ENCODE measurements at places on chromosomes 6 and 20.

GRCh38 chr20:33640287-33640686 lies 21.8 kb upstream of the C20orf144 start:
- no peak for DNase-seq

- DNase-seq: no peak
These were observed 108.6 kb downstream of the DLL1 start for GRCh38 chr6:170182093-170182780.

GRCh38 chr6:125718109-125718508 lies 31.3 kb upstream of the HEY2 start:
- no peak for DNase-seq

GRCh38 chr6:29938746-29939508 lies 3.4 kb upstream of the HLA-A start:
- no peak for DNase-seq

DNA sequence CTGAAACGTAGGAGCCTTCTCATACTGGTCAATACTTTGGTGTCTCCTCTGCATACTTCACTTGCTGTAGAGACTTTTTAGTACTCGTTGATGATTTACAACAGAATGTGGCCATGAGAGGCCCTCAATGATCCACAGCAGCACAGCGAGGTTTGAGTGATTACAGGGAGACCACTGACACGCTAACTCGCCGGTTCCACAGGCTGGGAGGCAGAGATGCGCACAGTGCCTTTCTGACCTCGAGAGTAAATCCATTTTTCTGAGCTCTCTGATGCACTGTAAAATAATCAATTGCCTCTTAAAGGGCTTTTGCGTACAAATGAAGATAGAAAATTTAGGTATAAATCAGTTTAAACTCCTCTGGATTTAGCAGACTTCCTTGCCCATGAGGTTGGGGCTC lies 56.2 kb upstream of the TBC1D7 start:
- DNase-seq: no peak

GRCh38 chr6:14707971-14708465 lies 537.9 kb upstream of the JARID2 start:
- DNase-seq: no peak

- DNase-seq: no peak
These were observed 206.6 kb downstream of the TFAP2B start for GRCh38 chr6:51025082-51025777.

GRCh38 chr20:47487175-47487917 lies 14.3 kb upstream of the NCOA3 start:
- DNase-seq: no peak

DNA sequence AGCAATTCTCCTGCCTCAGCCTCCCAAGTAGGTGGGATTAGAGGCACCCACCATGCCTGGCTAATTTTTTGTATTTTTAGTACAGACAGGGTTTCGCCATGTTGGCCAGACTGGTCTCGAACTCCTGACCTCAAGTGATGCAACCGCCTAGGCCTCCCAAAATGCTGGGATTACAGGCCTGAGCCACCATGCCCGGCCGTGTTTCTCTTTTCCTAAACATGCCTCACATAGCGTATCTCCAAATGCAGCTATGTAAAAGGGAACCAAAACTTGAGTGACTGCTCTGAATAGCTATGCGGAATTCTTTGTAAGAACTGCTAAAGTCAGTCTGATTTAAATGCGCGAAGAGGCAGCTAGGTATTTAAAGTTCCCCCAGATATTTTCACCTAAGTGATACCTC lies 20.5 kb downstream of the BPIFA2 start:
- DNase-seq: no peak

DNA sequence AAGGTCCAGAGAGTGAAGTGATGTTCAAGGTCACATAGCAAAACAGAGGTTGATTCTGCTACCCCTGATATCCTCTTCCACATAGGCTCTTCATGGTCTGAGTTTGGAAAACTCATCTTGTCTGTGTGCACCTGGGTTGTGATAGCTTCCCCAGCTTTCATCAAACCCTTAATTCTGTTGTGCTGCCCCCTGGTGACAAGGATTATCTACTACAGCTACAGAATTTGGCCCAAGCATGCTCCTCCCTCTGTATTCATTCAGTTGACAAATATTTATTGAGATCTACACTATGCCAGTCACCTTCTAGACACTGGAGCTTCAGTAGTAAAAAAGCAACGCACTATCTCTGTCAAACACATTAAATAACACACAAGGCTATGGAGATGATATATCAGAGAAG lies 50.4 kb downstream of the SMPDL3A start:
- peak; percentile 45 for DNase-seq

- no peak for DNase-seq
These were observed 8.5 kb downstream of the JARID2 start for GRCh38 chr6:15254070-15254975.

- no peak for DNase-seq
These were observed 98.0 kb upstream of the SLC24A3 start for GRCh38 chr20:19114410-19114809.

- no peak for DNase-seq
These were observed 11.9 kb downstream of the OR12D1 start for GRCh38 chr6:29426654-29427053.

- no peak for DNase-seq
These were observed 139.8 kb downstream of the BACH2 start for GRCh38 chr6:90156861-90157260.

DNA sequence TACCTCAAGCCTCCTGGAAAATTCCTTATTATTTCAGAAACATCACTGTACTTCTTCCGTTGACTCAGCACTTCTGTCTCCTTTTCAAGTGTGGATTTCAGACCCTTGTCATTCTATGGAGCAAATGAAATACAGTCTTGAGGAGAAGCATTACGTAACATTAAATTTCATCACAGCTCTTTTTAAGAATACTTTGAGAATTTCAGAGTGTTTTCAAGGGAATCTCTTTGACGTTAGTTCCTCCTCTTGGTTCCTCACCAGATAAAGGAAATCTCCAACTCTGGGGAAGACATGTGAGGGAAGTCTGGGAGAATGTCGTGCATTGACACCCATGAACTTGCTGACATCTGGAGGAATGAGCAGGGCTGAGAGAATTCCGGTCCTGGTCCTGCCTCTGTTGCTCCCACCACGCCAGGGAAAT lies 32.3 kb downstream of the UST start:
- DNase-seq: no peak

DNA sequence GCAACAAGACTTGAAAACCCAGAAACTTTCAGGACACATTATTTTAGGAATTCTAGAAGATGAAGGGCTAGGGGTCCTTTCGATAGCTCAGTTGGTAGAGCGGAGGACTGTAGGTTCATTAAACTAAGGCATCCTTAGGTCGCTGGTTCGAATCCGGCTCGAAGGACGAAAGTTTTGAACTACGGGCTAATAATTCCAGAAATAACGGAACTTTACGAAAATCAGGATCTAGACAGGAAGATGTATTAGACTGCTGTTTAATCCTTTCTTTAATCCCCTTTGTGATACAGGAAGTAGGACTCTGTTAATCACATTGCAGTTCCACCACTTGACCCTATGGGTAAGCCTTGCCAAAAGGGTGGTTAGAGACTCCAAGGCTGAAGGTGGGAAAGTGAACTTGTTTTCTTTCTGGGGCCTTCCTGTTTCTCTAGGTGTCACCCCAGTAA lies 21.2 kb upstream of the ABT1 start:
- no peak for DNase-seq

DNA sequence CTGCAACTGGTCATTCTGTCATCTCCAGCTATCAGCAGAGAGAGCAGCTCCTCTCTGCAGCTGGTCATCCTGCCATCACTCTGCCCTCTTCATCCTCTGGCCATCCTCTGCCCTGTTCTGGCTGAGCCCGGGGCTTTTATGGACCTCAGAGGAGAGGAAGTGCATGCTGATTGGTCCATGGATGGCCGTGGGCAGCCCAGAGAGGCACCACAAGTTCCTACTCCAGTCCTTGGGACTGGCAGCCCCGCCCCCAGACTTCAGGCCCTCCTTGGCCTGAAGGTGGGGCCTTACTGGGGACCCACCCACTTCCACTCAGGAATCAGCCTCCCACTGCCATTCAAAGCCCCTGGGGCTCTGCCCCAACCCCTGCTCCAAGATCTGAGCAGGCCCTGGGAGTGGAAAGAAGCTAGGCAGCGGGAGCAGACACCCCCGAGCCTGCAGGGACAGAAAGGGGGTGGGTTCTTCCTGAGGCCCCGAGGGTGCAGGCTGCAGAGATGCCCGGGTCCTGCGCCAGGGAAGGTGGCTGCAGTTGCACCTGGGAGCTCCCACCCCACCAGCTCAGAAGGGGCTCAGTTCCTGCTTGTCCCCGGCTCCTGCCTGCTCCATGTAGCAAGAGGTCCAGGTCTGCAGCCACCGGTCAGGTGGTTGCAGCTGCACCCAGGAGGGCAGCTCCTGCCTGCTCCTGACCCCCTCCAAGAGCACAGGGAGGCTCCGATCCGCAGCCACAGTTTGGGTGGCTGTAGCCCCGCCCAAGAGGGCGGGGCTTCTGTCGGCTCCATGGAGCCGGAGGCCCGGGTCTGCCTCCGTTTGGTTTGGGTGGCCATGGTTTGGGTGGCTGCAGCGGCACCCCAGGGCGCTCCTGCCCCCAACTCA lies 34.1 kb upstream of the HMGA1 start:
- no peak for DNase-seq

- DNase-seq: no peak
These were observed 140.5 kb downstream of the CCDC170 start for GRCh38 chr6:151634336-151634720.

GRCh38 chr6:88997327-88997726 lies 33.9 kb upstream of the RNGTT start:
- DNase-seq: no peak

- DNase-seq: no peak
These were observed 486.5 kb downstream of the RFPL4B start for GRCh38 chr6:112833581-112834131.

- no peak for DNase-seq
These were observed 5.2 kb downstream of the TEAD3 start for GRCh38 chr6:35491558-35492257.

GRCh38 chr6:139778688-139779087 lies 404.2 kb upstream of the CITED2 start:
- no peak for DNase-seq

- DNase-seq: no peak
These were observed 104.0 kb downstream of the PHACTR3 start for GRCh38 chr20:59708326-59708725.

DNA sequence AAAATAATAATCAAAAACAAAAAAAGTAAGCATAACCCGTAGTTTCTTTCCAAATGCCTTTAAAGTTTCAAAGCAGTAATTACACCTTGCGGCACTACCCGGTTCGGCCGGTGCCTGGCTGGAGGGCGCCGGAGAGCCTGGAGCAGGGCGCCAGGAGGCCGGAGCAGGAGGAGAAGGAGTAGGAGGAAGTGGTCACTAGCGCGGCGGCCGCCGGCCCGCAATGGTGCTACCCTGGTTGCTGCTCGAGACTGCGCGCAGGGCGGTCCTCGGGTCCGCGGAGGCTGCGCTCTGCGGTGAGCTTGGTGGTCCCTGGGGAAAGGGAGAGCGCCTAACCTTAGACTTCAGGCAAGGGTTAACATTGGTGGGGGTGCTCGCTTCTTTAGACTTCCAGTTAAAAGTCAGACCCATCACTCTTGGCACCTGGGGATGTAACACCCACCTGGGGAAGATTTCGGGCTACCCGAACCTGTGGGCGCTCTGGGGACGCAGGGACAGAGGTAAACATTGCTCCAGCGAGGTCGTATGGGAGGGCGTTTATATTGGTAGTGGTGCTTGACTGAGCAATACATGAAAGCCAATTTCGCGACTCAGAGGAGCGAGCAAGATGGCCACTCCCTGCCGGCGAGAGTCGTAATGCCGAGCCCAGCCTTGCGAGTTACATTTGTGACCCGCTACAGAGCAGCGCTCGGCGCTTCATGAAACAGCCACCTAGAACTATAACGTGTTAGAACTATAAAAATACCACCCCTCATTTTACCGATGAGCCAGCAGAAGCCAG lies 5.8 kb upstream of the USP45 start:
- peak; percentile 34 for DNase-seq

- DNase-seq: no peak
These were observed 96.2 kb downstream of the THBS2 start for GRCh38 chr6:169157197-169158148.

GRCh38 chr20:51444467-51444866 lies 98.1 kb downstream of the NFATC2 start:
- DNase-seq: no peak
